ENCODE measurements at places on chromosomes 12 and 14.

GRCh38 chr14:55964091-55964490, 154.1 kb upstream of the PELI2 start:
- DNase-seq = no peak

GRCh38 chr14:54647378-54647777, 80.5 kb downstream of the SAMD4A start:
- no peak for DNase-seq

DNA sequence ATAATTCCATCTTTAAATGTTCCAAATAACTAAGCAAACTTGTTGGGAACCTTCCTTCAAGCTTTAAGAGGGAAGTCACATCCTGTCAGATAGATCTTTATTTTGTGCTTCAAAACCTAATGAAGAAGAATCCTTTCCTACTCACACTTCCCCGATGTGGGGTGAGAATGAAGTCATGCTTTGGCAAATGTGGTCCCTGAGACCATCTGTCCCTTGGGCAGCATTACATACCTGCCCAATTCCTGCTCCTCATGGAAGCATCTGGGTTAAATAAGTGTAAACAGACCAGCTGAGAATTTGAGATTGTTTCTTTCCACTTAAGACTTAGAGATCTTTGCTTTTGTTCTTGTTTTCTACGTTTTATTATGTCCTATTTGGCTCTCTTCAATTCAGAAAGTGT, 606.0 kb upstream of the TMEM132C start:
- no peak for DNase-seq

DNA sequence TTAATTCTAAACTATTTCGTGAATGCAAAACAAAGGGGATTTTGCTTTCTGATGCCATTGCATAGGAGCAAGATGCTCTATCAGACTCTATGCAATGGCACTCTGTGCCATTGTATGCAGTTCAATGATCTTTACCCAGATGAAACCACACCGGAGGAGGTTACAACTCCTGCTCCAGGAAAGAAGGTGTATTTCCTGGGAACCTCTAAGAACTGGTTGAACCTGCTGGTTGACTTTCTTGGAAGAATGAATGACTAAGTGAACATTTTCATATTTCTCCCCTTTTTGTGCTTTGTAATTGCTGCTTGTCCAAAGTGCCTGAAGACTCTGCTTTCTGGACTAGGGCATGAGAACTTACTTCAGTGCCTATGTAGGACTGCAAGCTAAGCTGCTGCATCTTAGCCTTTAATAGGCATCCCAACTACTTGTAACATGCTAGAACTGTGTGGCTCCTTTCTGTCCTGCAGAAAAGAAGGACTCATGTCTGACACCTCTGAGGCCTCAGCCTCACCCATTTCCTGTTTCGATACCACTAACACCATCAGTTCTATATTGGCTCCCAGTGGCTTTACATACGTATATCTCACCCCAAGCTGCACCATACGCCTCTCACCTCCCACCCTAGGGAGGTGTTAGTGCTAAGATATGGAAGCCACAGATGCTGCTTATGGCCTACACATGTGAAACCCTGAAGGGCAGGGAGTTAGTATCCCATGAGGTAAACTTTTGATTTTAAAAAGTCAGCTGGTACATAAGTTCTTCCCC, 193.5 kb upstream of the CNOT2 start:
- DNase-seq = no peak

GRCh38 chr14:61132336-61132735, 148.8 kb downstream of the TMEM30B start:
- no peak for DNase-seq
